ENCODE measurements at places on chromosomes 2 and 18. TPM values are rescaled to one million over a fixed set of nuclear protein-coding genes. Genes with fewer than 3 reads are reported as not detected.

NABP1 gene
- total RNA-seq = 103 TPM

CD8B2 gene
- 0.73 TPM for total RNA-seq

ITGA4 gene
- total RNA-seq = 138 TPM

IL36A gene
- not detected for total RNA-seq

FAHD2B gene
- 3.1 TPM for total RNA-seq

MARCO gene
- total RNA-seq = 5.8 TPM

MLPH gene
- not detected for total RNA-seq

SPP2 gene
- total RNA-seq = not detected

FHOD3 gene
- total RNA-seq = not detected

KIAA2012 gene
- not detected for total RNA-seq

LRRTM4 gene
- 0.10 TPM for total RNA-seq

GALNT3 gene
- 20.4 TPM for total RNA-seq

PLEKHB2 gene
- 105 TPM for total RNA-seq

CELF4 gene
- total RNA-seq = not detected

NPHP1 gene
- total RNA-seq = 0.52 TPM

L3MBTL4 gene
- total RNA-seq = 3.0 TPM

VWA3B gene
- total RNA-seq = not detected

NYAP2 gene
- total RNA-seq = 0.10 TPM

ELOA2 gene
- total RNA-seq = under 0.01 TPM

TEKT4 gene
- not detected for total RNA-seq

AQP12B gene
- total RNA-seq = not detected

PRADC1 gene
- total RNA-seq = 4.4 TPM

HOXD11 gene
- not detected for total RNA-seq

TXNDC2 gene
- 0.10 TPM for total RNA-seq

IL1F10 gene
- not detected for total RNA-seq

TSPYL6 gene
- not detected for total RNA-seq

ZNF385B gene
- not detected for total RNA-seq

PPM1G gene
- 31.6 TPM for total RNA-seq

TFPI gene
- total RNA-seq = 6.9 TPM
